ENCODE measurements at places on chromosomes 2 and 18.

- no peak for DNase-seq
These were observed 33.8 kb downstream of the KCNS3 start for GRCh38 chr2:17912266-17912691.

DNA sequence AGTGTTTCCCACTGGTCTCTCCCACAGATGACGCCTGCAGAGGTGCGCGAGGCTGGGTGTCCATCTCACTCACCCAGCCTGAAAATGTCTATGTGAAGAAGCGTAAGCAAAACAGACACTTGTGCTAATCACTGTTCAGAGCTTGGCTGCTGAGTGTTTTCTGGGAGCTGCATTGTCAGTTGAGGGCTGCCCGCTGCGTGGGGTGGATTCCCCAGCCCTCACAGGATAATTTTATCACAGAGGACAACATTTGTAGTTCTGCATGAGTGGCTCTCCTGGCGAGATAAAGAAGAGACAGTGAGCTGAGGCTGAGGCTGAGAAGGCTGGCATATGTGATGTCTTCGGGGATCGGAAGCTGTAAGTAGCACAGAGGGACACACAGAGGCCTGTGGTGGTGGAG is 16.2 kb upstream of the CAPN13 start:
- no peak for DNase-seq

GRCh38 chr2:210839034-210839433 is 282.6 kb downstream of the CPS1 start:
- no peak for DNase-seq

GRCh38 chr2:160406591-160407392 is 86.8 kb downstream of the RBMS1 start:
- DNase-seq: no peak

- no peak for DNase-seq
These were observed 2.6 kb downstream of the ADCYAP1 start for GRCh38 chr18:907115-907884.

DNA sequence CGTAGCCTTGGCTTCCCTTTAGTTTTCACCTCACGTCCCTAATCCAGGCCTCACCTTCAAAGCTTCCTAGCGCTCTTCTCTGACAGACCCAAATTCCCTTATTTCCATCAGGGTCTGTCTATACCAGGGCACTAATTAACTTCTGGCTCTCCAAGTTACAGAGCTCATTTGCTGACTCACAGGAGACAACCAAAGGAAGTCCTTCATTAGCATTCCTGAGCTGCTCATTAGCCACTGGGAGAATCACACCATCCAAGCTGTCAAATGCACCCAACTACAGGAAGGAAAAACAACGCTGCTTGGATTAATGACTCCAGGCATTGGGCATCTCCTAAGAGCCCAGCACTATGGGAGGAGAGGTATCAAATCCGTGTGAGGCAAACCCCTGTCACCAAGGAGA is 109.8 kb upstream of the ALK start:
- DNase-seq: no peak

- DNase-seq: no peak
These were observed 63.6 kb downstream of the CERS6 start for GRCh38 chr2:168519534-168520308.

GRCh38 chr2:129135017-129135416 is 816.3 kb upstream of the HS6ST1 start:
- DNase-seq: no peak

- DNase-seq: no peak
These were observed 186.4 kb upstream of the COL3A1 start for GRCh38 chr2:188787658-188788240.

- DNase-seq: peak; percentile 59
These were observed 151.2 kb downstream of the ANTXR1 start for GRCh38 chr2:69164061-69164778.

GRCh38 chr2:28906376-28906775 is 11.9 kb downstream of the WDR43 start:
- no peak for DNase-seq

- DNase-seq: no peak
These were observed 80.3 kb upstream of the GAREM1 start for GRCh38 chr18:32550963-32551362.

DNA sequence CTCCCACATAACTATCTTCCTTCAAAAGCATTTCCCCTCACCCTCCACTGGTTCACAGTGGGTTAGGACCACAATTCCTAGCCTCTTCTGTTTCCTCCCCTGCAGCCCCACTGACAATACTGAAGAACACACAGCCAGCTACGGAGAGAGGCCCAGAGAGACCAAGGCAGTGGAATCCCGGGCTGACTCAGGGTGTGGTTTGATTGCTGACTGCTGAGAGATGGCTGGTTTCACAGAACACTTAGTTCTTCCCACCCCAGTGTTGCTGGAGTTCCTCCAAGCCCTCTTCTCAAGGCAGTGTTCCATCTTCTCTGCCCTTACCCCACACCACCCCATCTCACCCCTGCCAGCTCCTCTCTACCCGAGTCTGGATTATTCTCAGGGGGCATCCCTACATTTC is 43.3 kb upstream of the ZFP36L2 start:
- DNase-seq: no peak

DNA sequence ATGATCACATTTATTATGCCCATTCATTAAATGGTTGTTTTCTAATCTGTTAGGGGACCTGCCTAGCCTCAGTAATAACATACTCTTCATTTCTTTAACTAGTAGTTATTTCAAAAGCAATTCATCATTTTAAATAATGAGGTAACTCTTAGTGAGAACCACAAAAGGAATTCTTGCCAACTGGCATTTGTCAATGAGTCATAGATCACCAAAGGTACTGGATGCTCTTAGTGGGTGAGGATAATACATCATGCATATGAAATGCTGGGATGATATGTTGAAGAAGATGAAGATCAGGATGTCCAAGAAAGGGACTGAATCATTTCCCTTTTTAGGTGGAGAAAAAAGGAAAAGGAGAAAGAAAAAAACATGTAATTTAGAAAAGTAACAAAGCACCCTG is 826.2 kb upstream of the DDX18 start:
- no peak for DNase-seq

DNA sequence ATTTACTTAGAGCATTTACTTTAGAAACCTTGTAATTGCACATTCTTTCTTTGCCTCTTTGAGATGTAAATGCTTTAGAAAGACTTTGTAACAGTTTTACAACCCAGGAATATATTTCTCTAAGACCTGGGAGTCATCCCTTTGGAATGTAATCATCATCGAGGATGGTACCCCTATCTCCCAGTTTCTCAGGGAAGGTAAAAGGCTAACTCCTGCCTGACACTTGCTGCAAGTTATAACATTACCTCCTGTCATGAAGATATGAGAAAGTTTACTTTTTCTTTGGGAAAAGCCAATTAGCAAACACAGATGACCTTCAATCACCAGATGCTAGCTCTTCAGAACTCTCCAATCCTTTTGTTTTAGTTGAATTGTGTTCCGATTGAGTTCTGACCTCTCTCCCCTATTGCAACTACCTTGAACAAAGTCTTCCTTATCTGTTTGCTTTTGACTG is 420.3 kb upstream of the FSIP2 start:
- DNase-seq: no peak

GRCh38 chr2:48991415-48992131 is 162.7 kb downstream of the FSHR start:
- DNase-seq: no peak

- DNase-seq: no peak
These were observed 562.2 kb downstream of the DCC start for GRCh38 chr18:52902188-52902587.

DNA sequence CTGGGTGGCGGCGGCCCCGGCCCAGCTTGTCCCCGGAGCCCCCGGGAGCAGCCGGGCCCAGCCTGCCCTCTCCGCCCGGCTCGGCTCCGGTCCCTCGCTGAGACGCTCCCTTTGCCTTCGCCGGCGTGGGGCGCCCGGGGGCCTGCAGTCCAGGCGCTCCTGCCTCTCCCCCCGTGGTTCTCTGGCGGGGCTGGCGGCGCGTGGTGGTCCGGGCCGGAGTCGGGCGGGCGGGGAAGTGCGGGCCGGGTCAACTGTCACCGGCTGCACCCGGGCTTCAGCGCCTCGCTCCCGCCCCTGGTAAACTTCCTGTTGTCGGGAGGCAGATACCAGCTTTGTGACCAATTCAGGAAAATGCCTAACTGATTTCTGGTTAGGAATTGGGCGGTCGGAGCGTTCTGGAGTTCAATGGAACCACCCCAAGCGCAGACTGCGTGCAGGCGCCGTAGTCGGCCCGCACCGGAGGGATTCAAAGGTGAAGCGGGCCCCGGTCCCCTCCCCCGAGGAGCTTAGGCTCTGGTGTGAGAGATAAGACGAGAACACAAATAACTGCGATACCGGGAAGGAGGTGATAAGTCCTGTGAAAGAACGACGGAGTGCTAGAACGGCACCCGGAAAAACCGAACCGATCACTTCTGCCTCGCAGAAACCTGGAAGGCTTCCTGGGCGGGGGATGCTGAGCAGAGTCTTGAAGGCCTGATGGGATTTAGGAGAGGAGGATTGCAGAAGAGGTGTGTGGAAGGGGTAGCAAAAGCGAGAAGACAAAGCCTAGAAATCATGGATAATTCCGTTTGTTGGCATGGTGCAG is 891 bp downstream of the CAB39 start:
- DNase-seq: no peak

GRCh38 chr18:36633961-36634412 is 194.8 kb downstream of the TPGS2 start:
- DNase-seq: no peak

- no peak for DNase-seq
These were observed 254.5 kb upstream of the EPAS1 start for GRCh38 chr2:46042711-46043110.

DNA sequence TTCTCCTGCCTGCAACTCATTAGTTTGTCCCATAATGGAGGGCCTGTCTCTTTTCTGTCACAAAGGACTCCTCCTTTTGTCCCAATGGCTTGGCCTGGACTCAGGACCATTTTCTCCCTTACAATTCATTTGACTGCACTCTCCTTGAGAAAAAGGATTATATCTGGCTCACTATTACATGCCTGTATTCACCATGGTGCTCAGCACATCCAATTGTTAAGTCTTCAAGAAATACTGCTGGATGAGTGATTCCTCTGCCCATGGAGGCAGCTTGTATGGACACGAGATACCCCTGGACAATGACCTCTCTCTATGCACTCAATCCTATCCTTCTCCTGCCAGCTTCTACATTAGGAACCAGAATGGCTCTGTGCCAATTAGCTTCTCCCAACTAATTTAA is 47.0 kb downstream of the CHST9 start:
- no peak for DNase-seq

DNA sequence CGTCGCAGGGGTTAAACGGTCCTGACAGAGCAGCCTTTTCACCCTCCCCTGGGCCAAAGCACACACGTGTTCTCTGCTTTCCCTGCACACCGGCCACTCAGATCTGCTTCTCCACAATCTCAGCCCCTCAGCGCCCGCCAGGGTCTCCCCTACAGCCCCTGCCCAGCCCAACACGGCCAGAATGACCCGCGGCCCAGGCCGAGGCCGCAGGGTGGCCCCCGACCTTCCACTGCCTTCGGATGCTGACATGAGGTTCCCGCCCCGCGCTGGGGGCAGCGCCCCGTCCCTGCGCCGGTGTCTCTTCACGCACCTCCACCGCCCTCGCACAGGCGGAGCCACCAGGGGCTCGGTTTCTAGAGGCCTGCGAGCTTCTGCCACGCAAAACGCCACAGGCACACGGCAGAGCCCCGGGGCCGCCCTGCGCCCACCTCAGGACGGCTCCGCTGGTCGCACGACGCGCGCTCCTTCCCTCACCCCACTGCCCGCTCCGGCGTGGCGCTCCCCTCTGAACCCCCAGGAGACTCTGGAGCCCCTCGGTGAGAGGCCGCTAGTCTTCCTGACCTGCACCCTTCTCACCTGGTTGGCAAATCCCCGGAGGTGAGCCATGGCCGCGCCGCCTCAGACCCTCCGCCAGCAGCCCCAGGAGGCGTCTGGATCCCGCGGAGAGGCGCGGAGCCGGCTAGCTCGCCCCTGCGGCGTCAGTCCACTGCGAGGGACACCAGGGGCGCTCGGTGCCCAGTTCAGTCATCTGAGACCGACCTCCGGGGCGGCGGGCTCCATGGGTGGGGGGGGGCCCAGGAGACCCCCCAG is 749 bp downstream of the STK25 start:
- DNase-seq: no peak

- DNase-seq: no peak
These were observed 27.7 kb downstream of the KLHL29 start for GRCh38 chr2:23412556-23413155.

DNA sequence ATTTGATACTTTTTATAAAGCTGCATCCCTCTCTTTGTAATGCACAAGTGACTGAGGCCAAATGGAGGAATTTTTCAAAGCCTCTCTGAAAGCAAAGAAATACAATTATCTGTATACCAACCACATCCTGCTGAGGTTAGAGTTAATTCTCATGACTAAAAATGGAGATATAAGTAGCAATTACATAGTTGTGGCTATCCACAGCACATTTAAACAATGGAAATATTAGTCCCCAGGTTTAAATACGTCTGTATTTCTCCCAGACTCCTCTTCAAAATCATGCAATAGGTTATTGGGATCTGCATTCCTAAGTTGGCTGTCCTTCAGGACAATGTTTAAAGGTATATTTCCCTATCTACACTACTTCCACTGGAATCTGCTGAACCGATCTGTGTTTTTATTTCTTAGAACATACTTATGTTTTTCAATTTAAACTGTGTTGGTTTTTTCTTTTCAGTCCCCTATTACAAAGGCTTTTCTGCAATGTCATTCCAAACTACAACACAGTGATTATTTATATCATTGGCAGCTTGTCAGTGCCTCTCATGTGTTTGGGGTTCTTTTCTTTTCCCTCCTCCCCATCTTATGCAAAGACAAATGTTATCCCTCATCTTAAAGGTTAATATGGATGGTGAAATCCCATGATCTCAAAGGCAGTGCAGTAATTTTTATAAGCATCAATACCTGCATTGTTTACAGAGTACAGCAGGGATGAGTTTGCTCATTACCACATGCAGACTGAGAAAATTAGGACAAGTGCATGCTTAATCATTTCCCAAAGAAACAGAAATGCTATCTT is 134.8 kb upstream of the FSHR start:
- DNase-seq: no peak

GRCh38 chr18:12819322-12819721 is 64.7 kb downstream of the PTPN2 start:
- DNase-seq: no peak

DNA sequence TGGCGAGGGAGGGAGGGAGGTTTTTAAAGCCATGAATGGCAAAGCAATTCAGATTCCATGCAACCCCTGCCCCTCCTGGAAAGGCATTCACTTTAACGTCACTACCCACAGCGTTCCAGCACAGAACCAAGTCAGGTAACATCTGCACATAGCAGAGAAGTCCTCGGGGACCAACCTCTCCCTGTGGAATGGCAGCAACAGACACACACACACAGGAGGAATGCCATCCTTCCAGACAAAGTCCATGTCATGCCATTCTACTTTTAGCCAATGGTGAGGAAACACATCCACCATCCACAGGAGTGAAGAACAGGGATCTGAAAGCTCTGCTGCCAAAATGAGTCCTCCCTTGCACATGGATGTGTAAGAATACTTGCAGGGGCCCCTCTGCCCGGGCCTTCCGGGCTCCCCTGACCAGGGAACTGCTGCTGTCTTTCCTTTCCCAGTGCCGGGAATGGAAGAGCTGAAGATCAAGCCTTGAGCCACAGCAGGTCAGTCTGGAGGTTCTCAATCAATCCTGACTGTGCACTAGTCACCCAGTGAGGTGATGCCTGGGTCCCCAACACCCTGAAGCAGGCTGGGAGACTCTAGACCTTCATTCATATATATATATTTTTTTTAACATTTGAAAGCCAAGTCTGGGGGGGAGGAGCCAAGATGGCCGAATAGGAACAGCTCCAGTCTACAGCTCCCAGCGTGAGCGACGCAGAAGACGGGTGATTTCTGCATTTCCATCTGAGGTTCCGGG is 63.7 kb downstream of the UXS1 start:
- DNase-seq: no peak

GRCh38 chr2:233119123-233119522 is 59.0 kb downstream of the INPP5D start:
- no peak for DNase-seq

- no peak for DNase-seq
These were observed 186.4 kb upstream of the SLC39A10 start for GRCh38 chr2:195470622-195471021.
